ENCODE measurements at places on chromosomes 5 and 9.
A peak's percentile ranks its signal among the peaks of the same experiment; 100 is the strongest.

- H3K4me1 ChIP-seq, result peaks cover 10% of the 10 kb centered on the region
- H3K4me3 ChIP-seq, result no peak overlapping the region
- no peak for DNase-seq
- no peaks in the 10 kb centered on the region for H3K36me3 ChIP-seq
These were observed 30.9 kb downstream of the CXXC5 start for GRCh38 chr5:139678751-139679750.

GRCh38 chr5:128784726-128785125 is 180.6 kb upstream of the SLC27A6 start:
- no peak overlapping the region for H3K27ac ChIP-seq
- H3K27me3 ChIP-seq, result no peaks in the 10 kb centered on the region
- no peaks in the 10 kb centered on the region for H3K36me3 ChIP-seq
- no peak overlapping the region for H3K4me3 ChIP-seq
- no peaks in the 10 kb centered on the region for H3K4me1 ChIP-seq

DNA sequence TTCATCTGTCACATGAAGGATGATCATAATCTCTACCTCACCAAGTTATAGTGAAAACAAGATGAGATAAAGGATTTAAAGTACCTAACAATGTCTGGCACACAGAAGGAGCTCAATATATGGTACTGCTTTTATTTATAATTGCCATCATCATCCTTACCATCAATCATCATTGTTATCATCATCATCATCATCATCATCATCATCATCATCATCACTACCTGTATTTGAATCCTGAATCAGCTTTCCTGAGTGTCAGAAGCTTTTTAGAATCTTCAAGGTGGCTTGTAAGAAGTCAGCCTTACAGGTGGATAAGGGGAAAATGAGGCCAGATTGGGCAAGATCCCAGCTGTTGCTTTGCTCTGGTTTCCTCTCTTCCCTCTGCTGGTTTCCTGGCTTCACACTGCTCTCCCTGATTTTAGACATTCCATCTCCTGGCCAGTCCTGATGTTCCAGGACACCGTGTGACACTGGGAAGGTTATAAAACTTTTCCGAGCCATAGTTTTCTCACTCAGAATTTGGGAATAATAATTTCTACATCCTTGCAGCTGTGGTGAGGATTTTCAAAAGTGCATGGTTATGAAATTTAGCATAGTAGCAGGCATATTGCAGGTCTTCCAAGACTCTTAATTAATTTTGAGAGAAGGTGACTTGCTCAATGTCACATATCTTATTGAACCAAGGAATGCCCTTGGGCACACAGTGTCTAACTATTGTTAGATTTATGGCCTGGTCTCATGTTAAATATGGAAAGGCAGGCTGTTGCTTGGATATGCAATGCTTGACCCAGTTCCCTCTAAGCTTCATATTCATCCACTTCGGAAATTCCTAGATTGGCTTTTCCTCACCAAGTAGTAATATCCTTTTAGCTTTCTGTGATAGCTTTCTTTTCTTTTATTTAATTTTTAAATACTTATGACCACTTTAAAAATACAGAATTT is 160.7 kb downstream of the TMEM38B start:
- DNase-seq, result no peak
- H3K4me3 ChIP-seq, result no peak overlapping the region
- peaks cover 26% of the 10 kb centered on the region for H3K4me1 ChIP-seq
- no peak overlapping the region for H3K27ac ChIP-seq
- H3K36me3 ChIP-seq, result no peaks in the 10 kb centered on the region

- no peak overlapping the region for H3K4me3 ChIP-seq
- H3K27me3 ChIP-seq, result peaks cover 32% of the 10 kb centered on the region
- H3K27ac ChIP-seq, result no peak overlapping the region
These were observed 87.0 kb downstream of the DAB2IP start for GRCh38 chr9:121738411-121738810.

- no peaks in the 10 kb centered on the region for H3K27me3 ChIP-seq
- DNase-seq, result no peak
- no peaks in the 10 kb centered on the region for H3K4me1 ChIP-seq
- no peak overlapping the region for H3K4me3 ChIP-seq
- peaks cover 5% of the 10 kb centered on the region for H3K36me3 ChIP-seq
These were observed 7.9 kb downstream of the GADD45G start for GRCh38 chr9:89612566-89613278.

GRCh38 chr5:177490311-177490991 is 7.0 kb downstream of the PDLIM7 start:
- H3K36me3 ChIP-seq, result peaks cover 4% of the 10 kb centered on the region
- no peak overlapping the region for H3K4me3 ChIP-seq
- no peaks in the 10 kb centered on the region for H3K27me3 ChIP-seq
- no peak overlapping the region for H3K27ac ChIP-seq
- H3K4me1 ChIP-seq, result peaks cover 4% of the 10 kb centered on the region

- no peaks in the 10 kb centered on the region for H3K4me1 ChIP-seq
- DNase-seq, result no peak
- no peak overlapping the region for H3K27ac ChIP-seq
- no peak overlapping the region for H3K4me3 ChIP-seq
These were observed 98.6 kb downstream of the YTHDC2 start for GRCh38 chr5:113612060-113612496.

GRCh38 chr5:173720953-173721600 is 104.6 kb upstream of the BOD1 start:
- no peaks in the 10 kb centered on the region for H3K36me3 ChIP-seq
- H3K4me3 ChIP-seq, result no peak overlapping the region
- no peak for DNase-seq
- H3K27ac ChIP-seq, result no peak overlapping the region
- peaks cover 3% of the 10 kb centered on the region for H3K4me1 ChIP-seq
- H3K27me3 ChIP-seq, result peaks cover 12% of the 10 kb centered on the region

GRCh38 chr9:87579781-87580541 is 82.3 kb downstream of the DAPK1 start:
- no peak for DNase-seq
- H3K4me3 ChIP-seq, result no peak overlapping the region
- no peaks in the 10 kb centered on the region for H3K36me3 ChIP-seq
- no peak overlapping the region for H3K27ac ChIP-seq
- H3K4me1 ChIP-seq, result no peaks in the 10 kb centered on the region

DNA sequence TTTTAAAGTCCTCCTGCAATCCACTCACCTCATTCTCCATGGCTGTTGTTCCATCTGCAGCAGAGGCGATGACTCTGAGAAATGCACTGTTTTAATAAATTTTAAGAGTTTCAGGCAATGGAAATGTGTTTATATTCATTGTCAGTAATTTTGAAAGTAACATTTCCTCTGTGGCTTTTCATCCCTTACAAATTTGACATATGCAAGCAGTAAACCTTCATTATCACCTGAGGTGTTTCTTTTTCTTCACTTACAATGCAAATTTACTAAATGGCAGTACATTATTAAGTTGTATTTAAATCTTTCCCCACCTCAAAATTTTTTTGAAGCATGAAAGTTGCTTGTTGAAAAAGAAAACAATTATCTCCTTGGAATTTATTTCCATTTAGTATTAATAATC is 136.9 kb downstream of the DIRAS2 start:
- H3K4me1 ChIP-seq, result peaks cover 9% of the 10 kb centered on the region
- H3K27ac ChIP-seq, result no peak overlapping the region
- H3K36me3 ChIP-seq, result no peaks in the 10 kb centered on the region
- H3K27me3 ChIP-seq, result peaks cover 18% of the 10 kb centered on the region

GRCh38 chr5:606061-606460 is 6.1 kb upstream of the CEP72 start:
- peaks cover 16% of the 10 kb centered on the region for H3K4me1 ChIP-seq
- no peak for DNase-seq
- no peak overlapping the region for H3K27ac ChIP-seq

GRCh38 chr5:54646356-54647101 is 129.0 kb downstream of the SNX18 start:
- peak overlapping the region; percentile 72 for H3K4me3 ChIP-seq
- peak; percentile 75 for DNase-seq
- no peaks in the 10 kb centered on the region for H3K36me3 ChIP-seq
- peaks cover 70% of the 10 kb centered on the region for H3K4me1 ChIP-seq
- H3K27me3 ChIP-seq, result no peaks in the 10 kb centered on the region

DNA sequence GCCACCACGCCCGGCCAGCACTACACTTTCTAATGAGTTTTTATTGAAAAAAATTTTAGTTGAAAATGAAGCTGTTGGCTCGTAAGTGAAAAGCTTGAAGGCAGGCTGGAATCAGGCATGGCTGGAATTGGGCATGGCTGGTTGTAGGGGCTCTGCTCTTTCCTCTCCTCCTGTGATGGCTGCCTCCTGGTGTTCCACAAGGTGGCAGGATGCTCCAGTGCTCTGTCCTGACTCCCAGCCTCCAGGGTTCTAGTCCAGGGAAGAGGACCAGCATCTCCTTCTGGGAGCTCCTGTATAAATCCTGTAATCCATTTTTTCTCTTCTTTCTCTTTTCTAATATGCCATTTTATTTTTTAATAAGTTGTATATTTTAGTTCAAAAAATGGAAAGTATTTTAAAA is 57.2 kb upstream of the DHFR start:
- peaks cover 21% of the 10 kb centered on the region for H3K36me3 ChIP-seq
- no peak for DNase-seq
- peaks cover 12% of the 10 kb centered on the region for H3K4me1 ChIP-seq
- no peak overlapping the region for H3K4me3 ChIP-seq
- no peaks in the 10 kb centered on the region for H3K27me3 ChIP-seq

- peaks cover 4% of the 10 kb centered on the region for H3K4me1 ChIP-seq
- peaks cover 39% of the 10 kb centered on the region for H3K27me3 ChIP-seq
- H3K27ac ChIP-seq, result no peak overlapping the region
- DNase-seq, result no peak
- H3K4me3 ChIP-seq, result no peak overlapping the region
These were observed 14.8 kb downstream of the BARHL1 start for GRCh38 chr9:132597073-132597775.
